ENCODE measurements at places on chromosomes 13 and 19.
A peak's percentile ranks its signal among the peaks of the same experiment; 100 is the strongest.

DNA sequence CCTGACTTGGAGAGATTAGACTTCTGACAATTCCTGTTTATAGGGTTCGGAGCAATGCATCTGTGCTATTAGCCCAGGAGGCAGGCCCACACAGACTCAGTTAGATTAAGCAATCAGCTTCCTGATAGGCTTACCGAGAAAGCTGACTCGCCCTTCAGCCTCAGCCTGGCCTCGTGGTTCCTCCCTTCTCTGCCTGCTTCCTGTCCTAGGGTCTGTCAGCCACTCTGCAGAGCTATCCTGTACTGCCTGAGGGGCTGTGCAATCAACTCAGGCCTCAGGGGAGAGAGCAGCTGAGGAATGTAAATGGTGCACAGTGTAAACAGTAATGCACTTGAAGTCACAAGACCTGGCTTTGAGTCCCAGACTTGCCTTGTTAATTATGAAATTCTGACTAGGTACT is 30.7 kb downstream of the HTR2A start:
- DNase-seq: peak; percentile 31

- DNase-seq: no peak
Observed at GRCh38 chr19:31470229-31470939, 121.1 kb upstream of the TSHZ3 start.

- no peak for DNase-seq
Observed at GRCh38 chr13:98652721-98653462, 76.0 kb upstream of the STK24 start.

DNA sequence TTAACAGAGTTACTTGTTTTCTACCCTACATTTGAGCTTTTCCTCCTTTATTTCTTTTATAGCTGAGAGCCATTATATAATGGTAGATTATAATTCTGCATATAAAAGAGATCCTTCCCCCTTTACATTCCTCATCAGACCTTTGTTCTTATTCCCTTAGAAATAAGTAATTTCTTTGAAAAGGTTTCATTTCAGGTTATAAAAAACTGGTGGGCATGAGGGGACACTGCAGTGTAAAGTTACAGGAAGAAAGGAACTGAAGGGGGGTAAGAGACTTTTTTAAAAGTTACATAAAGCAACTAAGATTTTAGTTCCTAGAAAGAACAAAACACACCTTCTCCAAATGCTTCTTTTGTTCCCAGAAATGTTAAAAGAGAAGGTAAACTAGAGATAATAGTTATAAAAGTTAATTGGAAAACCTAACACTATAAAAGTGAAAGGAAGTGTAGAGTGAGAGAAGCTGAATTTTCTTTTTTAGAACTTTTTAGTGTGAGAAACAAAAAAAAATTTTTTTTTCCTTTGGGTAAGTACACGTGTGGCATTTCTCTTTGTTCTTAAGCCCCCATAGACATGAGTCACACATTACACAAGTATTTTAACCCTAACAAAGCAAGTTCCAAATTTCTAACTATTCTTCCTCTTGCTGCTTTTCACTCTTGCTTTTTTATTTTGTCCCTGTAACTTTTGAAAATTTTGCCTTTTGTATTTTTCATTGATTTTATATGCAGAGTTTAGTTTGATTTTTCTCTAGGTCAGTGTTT is 106.4 kb upstream of the MLNR start:
- DNase-seq: no peak

DNA sequence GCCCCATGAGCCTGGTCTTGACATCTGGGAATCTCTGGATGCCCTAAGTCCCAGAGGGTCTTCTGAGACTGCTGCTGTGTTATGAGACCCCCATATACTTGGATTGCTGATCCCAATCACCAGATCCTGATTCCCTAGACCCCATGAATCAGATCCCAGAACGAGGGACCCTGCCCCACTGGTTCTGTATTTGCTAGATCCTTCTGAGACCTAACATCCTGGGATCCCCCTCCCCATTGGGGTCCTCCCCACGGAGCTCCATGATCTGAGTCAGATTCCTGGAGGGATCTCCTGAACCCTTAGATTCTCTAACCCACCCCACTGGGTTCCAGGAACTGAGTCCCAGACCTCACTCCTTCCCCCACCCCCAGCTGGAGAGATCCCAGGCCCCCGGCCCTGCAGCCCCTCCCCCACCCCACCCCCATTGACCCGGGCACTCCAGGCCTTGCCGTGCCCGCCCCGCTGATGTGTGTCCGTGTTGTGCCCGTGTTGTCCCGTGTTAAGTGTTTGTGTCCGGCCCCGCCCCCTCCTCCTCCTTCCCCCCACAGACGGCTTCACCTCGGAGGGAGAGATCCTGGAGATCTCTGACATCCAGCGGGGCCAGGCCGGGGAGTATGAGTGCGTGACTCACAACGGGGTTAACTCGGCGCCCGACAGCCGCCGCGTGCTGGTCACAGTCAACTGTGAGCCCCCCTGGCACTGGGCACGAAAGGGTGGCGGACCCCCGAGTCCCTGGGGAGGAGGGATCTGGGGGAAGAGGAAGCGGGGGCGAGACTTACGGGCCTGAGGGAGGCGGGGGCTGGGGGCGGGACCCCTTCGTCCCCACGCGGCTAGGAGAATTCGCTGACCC is 15.0 kb downstream of the IGLON5 start:
- no peak for DNase-seq

DNA sequence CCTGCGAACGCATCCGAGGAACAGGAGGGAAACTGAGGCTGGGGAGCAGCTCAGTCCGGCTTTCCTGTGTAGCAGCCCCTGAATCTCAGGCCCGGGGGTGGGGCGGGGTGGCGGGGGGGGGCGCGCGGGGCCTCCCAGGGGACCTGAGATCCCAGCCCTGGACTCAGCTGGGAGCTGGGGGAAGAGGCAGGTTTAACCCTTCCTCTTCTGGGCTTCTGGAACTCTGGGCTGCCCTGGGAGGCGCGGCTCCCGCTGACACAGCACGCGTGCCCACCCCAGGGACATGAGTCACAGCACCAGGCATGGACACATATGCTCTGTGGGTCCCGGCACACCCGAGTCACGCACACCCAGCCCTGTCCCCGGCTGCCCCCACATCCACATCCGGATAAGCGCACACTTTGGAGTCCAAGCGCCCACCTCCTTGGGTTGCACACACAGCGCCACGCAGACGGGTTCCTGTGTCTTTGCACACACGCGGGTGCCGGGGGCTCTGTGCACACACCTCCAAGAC is 3.5 kb upstream of the CIRBP start:
- DNase-seq: peak; percentile 79

GRCh38 chr13:77265336-77265735 is 61.6 kb downstream of the MYCBP2 start:
- DNase-seq: no peak

- DNase-seq: no peak
Observed at GRCh38 chr13:29539856-29540255, 55.6 kb downstream of the SLC7A1 start.

- DNase-seq: no peak
Observed at GRCh38 chr13:28128926-28129325, 9.4 kb upstream of the PAN3 start.

DNA sequence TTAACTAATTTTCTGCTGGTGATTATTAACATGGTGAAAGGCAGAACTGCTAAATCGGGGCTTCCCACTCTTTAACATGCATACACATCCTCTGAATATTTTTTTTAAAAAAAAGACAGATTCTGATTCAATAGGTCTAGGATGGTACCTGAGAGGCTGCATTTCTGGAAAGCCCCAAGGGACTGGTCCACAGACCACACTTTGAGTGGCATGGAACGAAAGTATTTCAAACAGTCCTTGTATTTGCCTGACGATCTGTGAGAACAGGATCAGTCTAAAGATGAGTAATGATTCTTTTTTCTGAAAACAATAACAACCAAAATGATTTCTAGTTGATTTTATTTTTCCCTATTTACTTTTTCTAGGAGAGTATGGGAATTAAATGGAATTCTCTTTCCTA is 16.7 kb upstream of the SPART start:
- no peak for DNase-seq

DNA sequence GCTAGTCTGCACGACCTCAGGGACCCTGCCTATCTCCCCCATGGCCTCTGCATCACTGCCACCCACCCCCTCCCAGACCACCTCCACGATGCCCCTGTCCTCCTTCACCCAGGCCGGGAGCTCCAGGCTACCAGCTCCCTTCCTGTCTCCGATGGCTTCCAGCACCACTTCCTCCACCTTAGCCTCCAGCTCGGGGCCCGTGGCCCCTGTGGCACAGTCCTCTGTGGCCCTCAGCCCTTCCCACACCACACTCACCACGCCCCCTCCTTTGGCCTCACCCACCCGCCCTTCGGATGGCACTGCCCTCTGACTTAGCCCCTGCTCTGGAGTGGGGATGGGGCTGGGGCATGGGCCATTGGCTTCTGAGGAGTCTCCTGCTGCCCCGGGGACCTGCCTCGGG is 7.2 kb downstream of the PALM3 start:
- DNase-seq: no peak

DNA sequence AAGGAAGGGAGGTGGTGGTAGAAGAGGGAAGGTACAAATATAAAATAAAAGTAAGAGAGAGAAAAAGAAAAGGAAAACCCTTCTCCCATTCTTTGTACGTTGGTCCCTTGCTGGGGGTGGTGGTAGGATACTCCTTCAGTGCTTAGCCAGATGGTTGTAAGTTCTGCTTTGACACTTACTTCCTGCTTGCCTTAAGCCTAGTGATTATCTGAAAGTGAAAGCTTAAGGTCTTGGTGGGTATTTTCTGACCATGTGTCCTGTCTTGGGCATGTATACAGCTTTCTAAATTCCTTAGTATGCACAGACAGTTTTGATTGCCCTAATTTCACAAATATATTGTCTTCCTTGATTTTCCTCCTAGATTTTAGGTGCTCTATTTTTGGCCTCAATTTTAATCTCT is 314.8 kb downstream of the PCDH17 start:
- DNase-seq: no peak

GRCh38 chr19:16073988-16074387 is 2.3 kb upstream of the TPM4 start:
- no peak for DNase-seq

DNA sequence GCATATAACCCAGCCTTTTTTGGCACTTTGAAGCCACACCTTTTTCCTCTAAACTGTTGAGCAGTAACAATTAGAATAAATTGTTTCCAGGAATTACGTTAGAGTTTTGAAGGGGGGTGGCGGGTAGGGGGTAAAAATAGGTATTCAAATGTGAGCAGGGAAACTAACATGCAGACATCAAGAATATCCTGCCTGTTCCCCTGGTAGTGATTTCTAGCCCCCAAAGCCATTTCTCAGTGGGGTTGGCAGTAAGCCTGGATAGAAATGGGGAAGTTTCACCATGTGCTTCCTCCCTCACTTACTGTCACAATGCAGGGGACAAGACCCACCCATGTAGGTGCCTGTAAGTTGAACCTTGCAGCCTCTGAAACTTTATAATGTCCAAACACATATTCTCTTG is 3.8 kb downstream of the DOCK9 start:
- DNase-seq: no peak

DNA sequence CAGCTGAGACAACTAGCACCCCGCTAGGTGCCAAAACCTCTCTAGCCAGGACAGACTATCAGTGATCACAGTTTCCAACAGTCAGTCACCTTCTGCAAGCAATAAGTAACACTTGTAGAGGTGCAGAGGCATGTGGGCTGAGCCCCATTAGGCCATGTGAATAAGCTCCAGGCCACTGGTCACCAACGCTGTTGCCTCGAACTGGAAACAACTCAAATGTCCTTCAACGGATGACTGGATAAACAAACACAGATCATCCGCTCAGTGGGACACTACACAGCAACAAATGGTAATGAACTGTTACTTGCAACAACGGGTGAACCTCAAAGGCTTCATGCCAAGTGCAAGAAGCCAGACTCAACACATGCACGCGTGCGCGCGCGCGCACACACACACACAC is 27.5 kb upstream of the TMEM160 start:
- DNase-seq: no peak

DNA sequence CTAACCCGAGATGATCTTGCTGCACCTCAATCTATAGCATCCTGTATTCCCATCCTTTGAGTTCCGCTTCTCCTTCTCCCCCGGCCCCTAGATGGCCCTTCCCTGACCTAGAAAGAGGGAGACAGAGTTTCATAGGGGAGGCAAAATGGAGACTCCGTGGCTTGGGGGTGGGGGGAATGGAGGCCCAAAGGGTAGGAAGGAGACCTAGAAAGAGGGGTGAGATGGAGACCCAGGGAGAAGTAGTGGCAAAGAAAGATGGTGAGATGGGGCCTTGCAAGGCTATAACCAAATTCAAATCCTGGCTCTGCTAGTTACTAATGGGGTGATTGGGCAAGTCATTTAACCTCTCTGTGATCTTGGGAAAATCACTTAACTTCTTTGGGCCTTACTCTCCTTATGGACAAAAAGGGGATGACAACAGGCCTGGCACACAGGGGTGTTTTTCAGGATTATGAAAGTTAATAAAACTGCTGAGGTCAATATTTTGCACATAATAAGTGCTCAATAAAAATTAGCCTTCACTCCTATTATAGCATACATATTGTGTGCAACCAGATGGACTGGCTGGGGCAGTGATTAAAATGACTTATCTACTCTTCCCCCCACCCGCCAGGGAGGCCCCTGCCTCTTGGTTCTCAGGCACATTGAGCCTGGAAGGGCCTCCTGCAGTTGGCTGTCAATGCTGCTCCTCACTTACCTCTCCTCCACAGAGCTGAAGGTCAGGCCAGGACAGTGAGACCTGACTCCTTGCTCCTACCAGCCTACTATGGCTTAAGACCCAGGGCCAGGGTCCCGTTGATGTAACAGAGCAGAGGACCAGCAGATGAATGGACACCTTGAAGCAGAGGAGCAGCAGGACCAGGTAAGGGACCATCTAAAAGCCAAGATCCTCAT is 633 bp downstream of the SPHK2 start:
- no peak for DNase-seq
